ENCODE measurements at places on chromosomes 12 and 14.

DNA sequence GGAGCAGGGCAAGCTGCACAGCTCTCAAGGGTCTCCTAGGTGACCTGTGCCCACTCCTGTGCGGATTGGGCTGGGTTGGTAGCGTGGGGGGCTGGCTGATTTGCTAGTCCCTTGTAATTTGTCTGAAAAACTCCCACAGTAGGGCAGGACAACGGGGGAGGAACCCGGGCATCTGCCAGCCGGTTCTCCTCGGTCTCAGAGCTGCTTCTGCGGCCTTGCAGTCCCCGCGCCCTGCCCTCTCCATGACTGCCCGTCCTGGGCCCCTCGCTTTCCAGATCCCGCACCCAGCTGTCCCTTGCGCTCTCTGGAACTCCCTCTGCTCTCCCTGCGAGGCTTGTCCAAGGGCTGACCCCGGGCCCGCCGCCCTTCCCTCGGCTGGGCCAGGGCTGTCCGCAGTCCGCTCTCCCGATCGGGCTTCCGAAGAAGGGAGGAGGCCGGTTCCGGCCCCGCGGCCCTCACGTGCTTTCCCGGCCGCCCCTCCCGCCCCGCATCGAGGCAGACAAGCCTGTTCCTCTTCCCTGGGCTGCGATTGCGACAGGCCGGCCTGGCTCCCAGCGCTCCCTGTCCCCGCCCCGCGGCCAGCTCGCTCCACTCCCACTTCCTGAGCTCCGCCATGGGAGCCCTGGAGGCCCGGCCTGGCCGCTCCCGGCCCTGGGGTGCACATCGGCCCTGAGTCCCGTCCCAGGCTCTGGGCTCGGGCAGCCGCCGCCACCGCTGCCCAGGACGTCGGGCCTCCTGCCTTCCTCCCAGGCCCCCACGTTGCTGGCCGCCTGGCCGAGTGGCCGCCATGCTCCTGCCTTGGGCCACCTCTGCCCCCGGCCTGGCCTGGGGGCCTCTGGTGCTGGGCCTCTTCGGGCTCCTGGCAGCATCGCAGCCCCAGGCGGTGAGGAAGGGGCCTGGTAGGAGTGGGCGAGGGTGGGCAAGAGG lies at the start of gene LTBR:
Gene LTBR, plus strand, starts transcription at position 591 of the 927 bp plus-strand sequence. Its CDS starts 197 bp downstream, at position 788.
- DNase-seq = no peak

- DNase-seq = peak; percentile 16
Observed at GRCh38 chr14:21940887-21941856, 267.6 kb upstream of the OR4E1 start.

GRCh38 chr14:96299441-96299840 lies 43.4 kb downstream of the BDKRB1 start:
- no peak for DNase-seq

GRCh38 chr12:105369014-105369413 lies 38.5 kb downstream of the C12orf75 start:
- no peak for DNase-seq

DNA sequence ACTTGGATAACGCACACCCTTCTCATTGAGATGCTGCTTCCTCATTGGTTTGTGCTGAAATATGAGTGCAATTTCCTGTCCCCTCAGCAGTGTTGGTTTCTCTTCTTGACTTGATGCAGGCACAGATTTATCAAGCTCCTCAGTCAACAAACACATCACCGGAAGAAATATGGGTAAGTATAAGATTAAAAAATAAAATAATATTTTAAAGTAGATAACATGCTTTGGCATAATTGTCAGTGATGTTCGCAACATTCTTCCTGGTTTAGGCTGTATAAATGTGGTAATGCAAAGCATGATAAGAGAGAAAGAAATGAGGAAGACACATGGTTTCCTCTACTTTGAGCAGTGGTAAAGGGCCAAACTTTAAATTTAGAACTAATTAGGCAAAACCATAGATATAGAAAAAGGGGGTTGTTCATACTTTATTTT lies at the start of gene GPR65:
Gene GPR65, plus strand, starts transcription at position 86 of the 432 bp plus-strand sequence. CDS start 5,713 bp downstream, outside the sequence.
- DNase-seq = no peak

DNA sequence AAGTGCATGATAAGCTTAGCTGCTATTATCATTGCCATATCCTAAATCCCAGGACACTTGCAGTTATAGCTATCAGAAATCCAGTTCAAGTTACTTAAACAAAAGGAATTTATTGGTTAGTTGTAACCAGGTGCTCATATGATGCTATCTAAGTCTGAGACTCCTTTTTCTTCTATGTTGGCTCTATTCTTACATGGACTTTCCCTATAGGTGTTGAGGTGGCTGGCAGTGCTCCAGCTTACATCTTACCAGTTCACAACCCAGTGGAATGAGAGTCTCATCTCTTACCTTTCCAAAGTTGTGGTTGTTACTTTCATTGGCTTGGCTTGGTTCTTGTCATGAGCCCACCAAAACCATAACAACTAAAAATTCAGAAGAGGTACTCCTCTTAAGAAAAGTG lies 94.6 kb downstream of the DACT1 start:
- DNase-seq = no peak

- no peak for DNase-seq
Observed at GRCh38 chr14:42862114-42862513, 1255.4 kb downstream of the LRFN5 start.

GRCh38 chr14:77094672-77095284 lies 3.3 kb upstream of the CIPC start:
- DNase-seq = peak; percentile 67

DNA sequence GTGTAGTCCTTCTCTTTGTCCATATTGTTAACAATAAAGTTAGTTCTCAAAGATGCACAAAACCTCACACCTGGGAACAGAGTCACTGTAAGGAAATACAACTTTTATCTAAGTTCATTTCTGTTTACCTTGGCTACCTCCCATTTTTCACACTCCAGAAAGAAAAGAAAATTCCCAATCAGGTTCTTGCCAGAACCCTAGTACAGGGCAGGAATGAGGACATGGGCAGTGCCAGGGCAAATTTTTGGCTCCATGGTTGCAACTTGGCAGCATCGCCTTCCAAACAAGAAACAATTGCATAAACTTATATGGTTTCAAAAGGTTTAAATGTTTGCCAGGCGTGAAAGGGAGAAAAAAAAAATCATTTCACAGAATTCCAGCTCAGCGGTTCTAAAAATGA lies 296.3 kb upstream of the PRKD1 start:
- DNase-seq = no peak

- DNase-seq = no peak
Observed at GRCh38 chr12:77045183-77045582, 20.2 kb downstream of the E2F7 start.

DNA sequence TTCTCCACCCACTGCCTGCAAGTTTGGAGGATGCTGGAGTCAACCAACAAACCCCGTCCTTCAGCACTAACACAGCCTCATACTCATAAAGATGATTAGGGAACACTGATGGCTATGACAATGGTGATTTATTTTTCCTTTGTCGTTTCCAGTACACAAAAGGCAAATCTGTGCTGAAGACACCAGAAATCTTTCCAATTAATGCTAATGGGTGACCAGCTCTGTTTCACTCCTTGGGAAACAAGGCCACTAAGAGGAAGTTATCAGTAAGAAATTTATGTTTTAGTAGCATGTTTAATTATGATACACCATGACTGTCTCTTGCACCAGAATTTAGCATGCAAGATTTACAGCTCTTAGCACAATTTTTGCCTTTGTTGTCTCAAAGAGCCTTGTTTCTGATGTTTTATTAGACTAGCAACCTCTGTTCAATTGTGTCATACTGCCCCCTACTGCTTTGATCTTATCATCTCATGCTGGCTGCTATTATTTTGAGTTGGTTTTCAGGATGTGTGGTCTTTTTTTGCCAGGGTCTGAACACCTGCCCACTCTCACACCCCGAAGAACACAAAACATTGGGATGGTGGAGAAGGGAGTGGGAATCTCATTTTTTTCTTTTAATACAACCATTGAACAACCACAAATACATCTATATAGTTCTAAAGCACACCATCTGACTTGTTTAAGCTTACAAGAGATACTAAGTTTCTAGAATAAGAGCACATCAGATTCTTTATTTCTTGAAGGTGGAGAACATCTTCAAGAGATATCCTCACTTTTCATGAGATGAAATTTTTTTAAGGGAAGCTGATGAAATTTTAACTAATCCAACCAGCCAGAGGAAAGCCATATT lies 160.9 kb downstream of the SPTSSA start:
- DNase-seq = no peak

GRCh38 chr12:13028825-13029570 lies 15.2 kb upstream of the FAM234B start:
- DNase-seq = no peak

- DNase-seq = no peak
Observed at GRCh38 chr12:38695057-38695456, 210.3 kb downstream of the CPNE8 start.
